ENCODE measurements at places on chromosomes 2 and 18. TPM values are rescaled to one million over a fixed set of nuclear protein-coding genes. Genes with fewer than 3 reads are reported as not detected.
A peak's percentile ranks its signal among the peaks of the same experiment; 100 is the strongest.

The ATG4B gene
- total RNA-seq, result 37.8 TPM

GRCh38 chr2:98382086-98382485 lies 35.8 kb downstream of the CNGA3 start:
- peaks cover 4% of the 10 kb centered on the region for H3K4me1 ChIP-seq
- no peaks in the 10 kb centered on the region for H3K27me3 ChIP-seq
- no peaks in the 10 kb centered on the region for H3K36me3 ChIP-seq
- no peak overlapping the region for H3K4me3 ChIP-seq

- no peak overlapping the region for H3K27ac ChIP-seq
- DNase-seq, result no peak
Observed at GRCh38 chr18:10908760-10909159, 240.6 kb downstream of the PIEZO2 start.

- H3K27ac ChIP-seq, result no peak overlapping the region
- H3K27me3 ChIP-seq, result peaks cover 4% of the 10 kb centered on the region
- no peak for DNase-seq
- H3K4me3 ChIP-seq, result no peak overlapping the region
Observed at GRCh38 chr2:239801404-239802184, 223.5 kb downstream of the NDUFA10 start.

GRCh38 chr2:118834901-118835745 lies 12.3 kb downstream of the EN1 start:
- peak overlapping the region; percentile 41 for H3K4me3 ChIP-seq
- peaks cover 89% of the 10 kb centered on the region for H3K27me3 ChIP-seq
- no peak overlapping the region for H3K27ac ChIP-seq
- no peak for DNase-seq
